ENCODE measurements at places on chromosomes 2 and 18.
A peak's percentile ranks its signal among the peaks of the same experiment; 100 is the strongest.

- DNase-seq: no peak
Observed at GRCh38 chr2:36526226-36526625, 71.7 kb downstream of the FEZ2 start.

GRCh38 chr2:230762317-230762896 lies 49.8 kb downstream of the CAB39 start:
- DNase-seq: no peak

- no peak for DNase-seq
Observed at GRCh38 chr2:160583813-160584537, 90.4 kb upstream of the RBMS1 start.

- no peak for DNase-seq
Observed at GRCh38 chr2:106053116-106053515, 141.0 kb downstream of the UXS1 start.

GRCh38 chr2:66948234-66948633 lies 448.9 kb upstream of the ETAA1 start:
- no peak for DNase-seq

GRCh38 chr2:237455764-237456163 lies 31.3 kb upstream of the MLPH start:
- no peak for DNase-seq

DNA sequence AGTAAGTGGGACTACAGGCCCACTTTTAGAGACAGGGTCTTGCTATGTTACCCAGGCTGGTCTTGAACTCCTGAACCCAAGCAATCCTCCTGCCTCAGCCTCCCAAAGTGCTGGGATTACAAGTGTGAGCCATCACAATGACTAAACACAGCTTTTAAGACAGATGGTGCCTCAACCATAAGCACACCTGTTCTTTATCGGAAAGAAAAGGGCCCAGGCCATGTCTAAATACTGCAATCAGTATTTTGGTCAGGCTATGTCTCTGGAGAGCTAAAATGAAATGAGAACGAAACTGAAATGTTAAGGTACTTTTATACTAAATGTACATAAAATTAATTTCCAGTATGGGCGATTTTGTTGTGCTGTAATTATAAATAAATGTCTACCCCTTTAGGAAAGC lies 69.5 kb upstream of the SPTBN1 start:
- no peak for DNase-seq

GRCh38 chr2:54574107-54574859 lies 118.2 kb downstream of the SPTBN1 start:
- DNase-seq: no peak

- no peak for DNase-seq
Observed at GRCh38 chr2:71807581-71808451, 339.8 kb downstream of the CYP26B1 start.

DNA sequence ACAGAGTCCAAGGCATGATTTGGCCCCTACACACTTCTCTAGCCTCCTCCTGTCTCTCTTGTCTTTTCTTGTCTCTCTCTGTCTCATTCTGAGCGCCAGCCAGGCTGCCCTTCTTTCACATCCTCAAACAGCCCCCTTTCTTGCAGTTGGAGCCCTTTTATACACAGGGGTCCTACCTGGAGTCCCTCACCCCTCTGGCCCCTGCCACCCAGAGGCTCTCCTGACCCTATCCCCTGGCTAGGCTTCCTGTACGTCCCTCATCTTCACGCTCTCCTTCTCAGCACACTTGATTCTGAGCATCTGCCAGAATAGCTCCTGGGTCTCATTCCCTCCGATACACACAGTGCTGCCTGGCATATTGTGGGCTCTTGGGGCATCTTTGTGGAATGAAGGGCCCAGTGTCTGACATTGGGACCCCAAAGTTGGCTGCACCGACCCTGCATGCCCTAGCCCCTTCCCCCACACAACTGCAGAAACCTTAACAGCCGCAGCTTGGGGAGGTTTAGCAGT lies 261.9 kb downstream of the DYSF start:
- no peak for DNase-seq

GRCh38 chr2:17476830-17477229 lies 41.4 kb downstream of the RAD51AP2 start:
- DNase-seq: no peak

DNA sequence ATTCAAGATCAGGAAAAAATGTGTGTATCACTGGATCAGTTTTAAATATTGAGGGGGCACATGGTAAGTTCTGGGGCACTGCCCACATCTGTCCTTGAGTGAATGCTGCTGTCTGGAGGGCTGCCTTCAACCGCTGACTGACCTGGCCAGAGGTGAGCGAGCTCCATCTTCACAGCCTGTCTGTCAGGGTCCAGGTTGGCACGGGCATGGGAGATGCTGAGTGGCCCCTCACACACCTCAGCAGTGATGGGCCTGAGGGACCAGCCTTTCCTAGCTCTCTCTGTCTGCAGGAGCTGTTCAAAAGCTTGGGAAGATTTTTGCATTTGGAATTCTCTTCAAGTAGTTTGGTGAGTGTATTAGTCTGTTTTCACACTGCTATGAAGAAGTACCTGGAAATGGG lies 114.8 kb upstream of the ALKAL2 start:
- DNase-seq: no peak

DNA sequence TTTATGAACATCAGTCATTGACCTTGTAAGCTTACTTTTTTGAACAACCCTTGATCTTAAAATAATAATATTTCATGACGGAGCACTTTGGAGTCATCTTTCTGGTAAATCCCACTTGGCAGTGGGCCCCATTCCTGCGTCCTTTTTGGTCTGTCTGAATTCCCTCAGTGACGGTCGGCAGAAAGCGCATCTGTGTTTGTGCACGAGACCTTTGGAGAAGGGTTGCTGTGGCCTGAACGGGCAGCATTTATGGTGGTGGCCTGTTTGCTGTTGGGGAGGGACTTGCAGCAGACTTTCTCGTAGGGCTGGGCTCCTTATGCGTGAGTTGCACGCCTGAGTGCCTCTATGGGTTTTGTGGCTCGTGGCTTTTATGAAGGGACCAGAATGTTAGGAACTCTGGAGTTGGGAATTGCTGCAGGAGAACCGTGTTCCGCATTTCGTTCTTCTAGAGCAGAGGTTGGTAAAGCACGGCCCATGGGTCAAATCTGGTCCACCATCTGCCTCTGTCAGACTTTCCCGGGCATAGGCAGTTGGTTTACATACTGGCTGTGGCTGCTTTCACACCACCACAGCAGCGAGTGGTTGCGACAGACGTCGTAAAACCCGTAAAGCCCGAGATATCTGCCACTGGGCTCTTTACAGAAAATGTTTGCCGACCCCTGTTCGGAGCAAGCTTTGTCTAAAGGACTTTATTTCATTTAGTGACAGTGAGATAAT lies 30.8 kb downstream of the LPIN1 start:
- DNase-seq: peak; percentile 38

DNA sequence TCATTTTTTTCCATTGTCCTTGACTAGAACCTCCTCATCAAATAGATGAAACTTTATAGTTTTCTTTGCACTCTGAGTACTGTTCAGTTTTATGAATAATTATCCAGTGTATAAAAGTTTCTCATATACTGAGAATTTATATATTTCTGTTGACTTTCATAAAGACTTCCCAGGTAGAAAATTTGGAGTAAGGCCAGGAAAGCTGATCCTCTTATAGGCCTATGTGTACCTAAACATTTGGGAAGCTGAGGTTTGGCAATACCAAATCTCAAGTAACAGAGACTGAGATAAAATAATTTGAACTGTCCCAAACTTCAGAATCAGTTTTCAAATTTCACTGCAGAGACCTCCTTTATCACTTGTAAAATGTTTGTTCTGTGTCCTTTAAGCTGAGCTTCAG lies 43.4 kb downstream of the CCDC102B start:
- DNase-seq: no peak

Data from ovary (tissue), 10 donors.